ENCODE measurements at places on chromosomes 7 and 10.

- no peak for DNase-seq
These were observed 6.5 kb downstream of the STAMBPL1 start for GRCh38 chr10:88886557-88886956.

GRCh38 chr7:101108330-101108857, 18.5 kb upstream of the SERPINE1 start:
- no peak for DNase-seq

- no peak for DNase-seq
These were observed 80.3 kb upstream of the UCN3 start for GRCh38 chr10:5284311-5285057.

GRCh38 chr10:113808168-113808567, 45.7 kb downstream of the DCLRE1A start:
- DNase-seq = no peak

- DNase-seq = no peak
These were observed 367.8 kb upstream of the C7orf33 start for GRCh38 chr7:148222721-148223120.

- no peak for DNase-seq
These were observed 217.7 kb upstream of the BMPER start for GRCh38 chr7:33687625-33688024.

Data from NCI-H2171 (cell line).